ENCODE measurements at places on chromosomes 12 and 14.

DNA sequence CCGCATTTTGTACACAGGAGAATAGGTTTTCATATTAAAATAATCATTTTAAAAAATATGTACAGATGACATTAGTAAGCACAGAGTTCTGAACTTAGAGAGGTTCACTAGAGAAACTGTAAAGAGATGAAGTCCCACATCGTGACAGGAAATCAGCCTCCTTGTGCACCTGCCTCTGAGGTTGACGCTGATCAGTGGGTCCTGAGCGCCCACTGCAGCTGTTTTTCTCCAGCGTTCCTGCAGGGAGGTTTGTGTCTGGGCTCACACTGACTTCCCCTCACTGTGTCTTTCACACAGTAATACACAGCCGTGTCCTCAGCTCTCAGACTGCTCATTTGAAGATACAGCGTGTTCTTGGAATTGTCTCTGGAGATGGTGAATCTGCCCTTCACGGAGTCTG is 561.5 kb downstream of the TMEM121 start:
- no peak for DNase-seq

DNA sequence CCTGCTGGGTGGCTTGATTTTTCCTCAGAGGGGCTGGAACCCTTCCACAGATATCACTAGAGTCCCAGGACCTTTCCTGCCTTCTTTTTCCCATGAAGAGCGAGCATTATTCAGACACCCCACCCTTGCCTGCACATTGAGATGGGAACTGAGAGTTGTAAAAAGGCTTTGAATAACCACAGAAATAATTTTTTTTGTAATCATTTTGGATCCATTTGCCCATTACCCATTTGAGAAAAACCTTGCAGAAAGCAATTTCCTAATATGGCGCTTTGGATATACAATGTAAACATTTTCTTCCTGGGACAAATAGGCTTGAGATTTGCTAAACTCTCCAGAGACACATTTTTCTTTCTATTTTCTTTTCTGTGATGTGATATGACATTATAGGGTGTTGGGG is 250.6 kb downstream of the MSRB3 start:
- DNase-seq, result no peak

DNA sequence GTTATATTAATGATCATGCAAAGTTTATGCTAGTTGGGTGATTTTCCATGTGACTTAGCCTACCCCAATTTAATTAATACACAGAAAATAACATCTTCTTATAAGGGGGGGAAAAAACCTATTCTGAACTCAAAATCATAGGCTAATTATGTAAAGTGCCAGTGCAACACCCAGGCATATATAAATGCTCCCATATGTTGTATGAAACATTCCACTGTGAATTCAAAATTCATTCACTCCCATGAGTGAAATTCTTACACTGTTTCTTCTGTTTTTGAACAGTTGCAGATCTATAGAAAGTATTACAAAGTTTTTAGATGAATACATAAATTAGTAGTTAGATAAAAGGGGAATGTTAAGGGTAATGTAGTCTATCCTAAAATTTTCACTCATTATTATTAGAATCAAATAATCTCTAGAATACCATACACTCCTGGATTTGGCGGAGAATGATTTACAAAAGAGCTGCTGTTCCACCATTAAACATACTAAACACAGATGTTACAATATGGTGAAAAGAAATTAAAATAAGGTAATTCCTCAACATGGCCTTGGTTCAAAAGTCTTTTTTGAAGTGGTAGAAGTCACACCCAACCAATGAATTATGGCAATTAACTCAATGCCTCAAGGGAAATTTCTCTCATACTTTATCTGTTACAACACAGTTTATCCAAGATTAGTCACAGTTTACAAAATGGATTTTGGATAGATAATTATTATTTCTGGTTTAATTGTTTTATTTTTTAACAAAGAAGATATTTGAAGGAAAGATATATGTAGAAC is 454.1 kb upstream of the FLRT2 start:
- DNase-seq, result no peak

- DNase-seq, result no peak
Measured at GRCh38 chr12:52514471-52515318, 5.5 kb downstream of the KRT5 start.

DNA sequence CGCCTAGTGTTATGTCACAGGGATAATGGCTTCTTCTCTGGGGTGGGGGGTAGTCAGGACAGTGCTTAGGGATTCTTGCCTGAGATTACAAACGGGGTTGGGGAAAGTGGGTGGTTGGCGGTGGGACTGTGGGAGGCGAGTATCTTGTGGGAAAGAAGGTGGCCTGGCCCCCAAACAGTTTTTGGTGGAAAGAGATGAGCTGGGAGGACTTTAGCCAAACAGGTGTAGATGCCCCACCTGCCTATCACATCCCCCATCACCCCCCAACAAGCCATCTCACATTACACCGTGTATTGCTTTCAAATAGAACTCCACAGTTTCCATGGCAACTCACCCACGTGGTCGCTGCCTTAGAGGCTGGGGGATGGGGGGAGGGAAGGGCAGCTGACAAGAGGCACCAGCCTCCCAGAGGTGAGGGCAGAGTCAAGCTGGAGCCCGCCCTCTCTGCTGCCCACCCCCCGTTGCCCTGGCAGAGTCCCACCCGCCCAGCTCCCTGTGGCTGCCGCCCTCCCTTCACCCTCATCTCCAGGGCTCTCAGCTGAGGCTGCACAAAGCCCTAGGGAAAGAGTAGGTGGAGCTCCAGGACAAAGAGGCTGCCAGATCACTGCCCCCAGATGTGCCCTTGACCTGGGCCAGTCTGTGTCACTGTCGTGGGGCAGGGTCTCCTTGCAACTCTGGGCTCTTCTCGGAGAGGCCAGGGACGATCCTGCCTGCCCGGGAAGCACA is 98.3 kb downstream of the LRRC74A start:
- DNase-seq, result peak; percentile 68

- DNase-seq, result peak; percentile 98
Measured at GRCh38 chr12:106302401-106303201, at the start of gene TCP11L2. TSS of gene TCP11L2 (plus strand) at chr12:106302733. CDS start at chr12:106311076, 8,343 bp downstream.

DNA sequence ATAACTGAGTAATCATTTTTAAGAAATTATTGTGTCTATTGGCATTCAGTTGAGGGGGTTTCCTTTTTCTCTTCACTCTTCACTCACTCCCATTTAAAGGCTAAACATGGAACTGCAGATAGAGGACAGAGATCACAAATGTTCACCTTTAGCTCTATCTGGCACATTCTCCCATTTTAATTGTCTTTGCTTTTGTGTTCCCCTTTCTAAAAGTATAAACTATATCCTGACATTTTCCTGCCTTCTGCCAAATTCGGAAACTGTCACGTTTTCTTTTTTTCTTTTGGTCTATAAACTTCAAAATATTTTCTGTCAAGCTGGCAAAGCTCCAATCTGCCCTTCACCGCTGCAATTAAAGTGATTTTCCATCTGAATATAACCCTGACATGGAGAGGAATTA is 219.8 kb upstream of the CDKN3 start:
- DNase-seq, result no peak

- DNase-seq, result no peak
Measured at GRCh38 chr12:92147491-92147890, 1.8 kb upstream of the BTG1 start.

GRCh38 chr12:104272938-104273337 is 30.6 kb upstream of the EID3 start:
- no peak for DNase-seq

GRCh38 chr12:82057770-82058169 is 298.6 kb upstream of the PPFIA2 start:
- DNase-seq, result no peak

GRCh38 chr12:51915951-51916350 is 8.6 kb downstream of the ACVRL1 start:
- no peak for DNase-seq

DNA sequence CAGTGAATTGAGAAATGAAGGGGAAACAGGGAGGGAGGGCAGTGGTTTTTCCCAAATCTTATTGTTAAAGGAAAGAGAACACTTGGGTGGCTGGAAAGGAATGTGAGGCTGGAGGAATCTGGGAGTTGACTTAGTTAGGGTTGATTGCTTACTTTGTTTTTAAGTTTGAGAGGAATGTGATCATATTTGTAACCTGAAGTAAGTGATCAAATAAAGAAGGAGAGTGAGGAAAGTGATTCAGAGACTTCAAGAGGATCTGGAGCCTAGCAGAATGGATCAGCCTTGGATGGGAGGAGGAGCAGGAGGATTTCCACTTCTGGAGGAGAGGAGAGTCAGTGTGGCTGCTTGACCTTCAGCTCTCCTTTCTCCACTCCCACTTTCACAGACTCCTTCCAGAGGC is 6.0 kb upstream of the LRP6 start:
- DNase-seq, result no peak

All from retina (tissue), 1 donor.